T-helper 2 cell treated with Interferon-gamma antibody and Interleukin-4, amounts not matched to agents 5 μg/mL and 100 μg/mL, for 36 hours (primary cell): ENCODE measurements at places on chromosomes 13 and 19.

DNA sequence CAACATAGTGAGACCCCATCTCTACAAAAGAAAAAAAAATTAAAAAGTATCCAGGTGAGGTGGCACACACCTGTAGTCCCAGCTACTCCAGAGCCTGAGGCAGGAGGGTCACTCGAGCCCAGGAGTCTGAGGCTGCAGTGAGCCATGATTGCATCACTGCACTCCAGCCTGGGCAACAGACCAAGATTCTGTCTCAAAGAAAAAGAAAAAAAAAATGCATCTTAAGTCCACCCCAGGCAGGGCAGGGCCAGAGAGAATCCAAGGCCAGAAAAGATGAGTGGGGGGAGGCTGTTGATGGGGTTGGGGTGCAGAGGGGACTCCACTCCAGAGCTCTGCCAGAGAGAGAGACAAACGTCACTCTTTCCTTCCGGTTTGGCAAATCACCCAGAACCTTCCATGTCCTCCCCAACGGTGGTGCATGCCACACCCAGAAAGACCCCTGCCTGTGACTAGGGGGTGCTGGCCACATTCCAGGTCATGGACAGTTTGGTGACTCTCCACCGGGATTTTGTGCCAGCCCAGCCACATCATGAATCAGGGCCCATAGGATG, 431 bp downstream of the FUT3 start:
- DNase-seq, result no peak

GRCh38 chr13:113126265-113127150, 3.9 kb downstream of the F10 start:
- DNase-seq, result no peak

DNA sequence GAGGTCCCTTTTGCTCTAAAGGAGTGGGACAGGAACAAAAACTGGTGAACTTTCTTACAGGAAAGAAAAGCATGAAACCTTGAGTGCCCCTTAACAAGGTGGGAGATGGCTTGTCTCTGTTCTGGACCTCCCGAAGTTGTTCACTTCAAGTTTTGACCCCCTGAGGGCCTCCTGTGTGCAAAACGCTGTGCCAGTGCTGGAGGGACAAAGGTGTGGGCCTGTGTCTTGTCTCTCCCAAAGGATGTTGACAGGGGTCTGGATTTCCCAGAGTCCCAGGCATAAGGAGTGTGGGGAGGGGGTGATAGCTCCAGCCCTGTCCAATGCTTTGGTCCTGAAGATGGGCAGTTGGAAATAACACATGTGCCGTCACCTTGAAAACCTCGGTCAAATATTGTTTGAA, 6.5 kb downstream of the ZNF536 start:
- no peak for DNase-seq

DNA sequence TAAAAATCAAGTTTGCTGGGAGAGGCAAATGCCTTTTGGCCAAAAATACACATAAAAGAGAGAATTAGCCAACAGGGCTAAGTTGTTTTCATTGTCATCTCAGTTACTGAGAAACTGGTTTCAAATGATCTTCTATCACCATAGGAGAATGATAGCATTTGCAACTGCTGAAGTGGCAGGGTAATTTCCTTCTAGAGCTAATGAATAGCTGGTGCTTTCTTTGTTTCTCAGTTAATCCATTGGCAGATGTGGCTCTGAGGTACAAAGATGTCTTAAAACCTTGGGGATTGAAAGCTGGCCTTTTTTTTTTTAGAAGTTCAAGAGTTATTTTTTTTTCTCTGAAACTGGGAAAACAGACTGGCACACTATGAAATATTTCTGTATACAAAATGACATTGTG, 332.7 kb upstream of the KLF12 start:
- DNase-seq, result no peak

GRCh38 chr13:21330126-21330861, 128.8 kb downstream of the ZDHHC20 start:
- DNase-seq, result peak; percentile 18

GRCh38 chr19:46714444-46715106, 2.3 kb downstream of the PRKD2 start:
- DNase-seq, result peak; percentile 37

DNA sequence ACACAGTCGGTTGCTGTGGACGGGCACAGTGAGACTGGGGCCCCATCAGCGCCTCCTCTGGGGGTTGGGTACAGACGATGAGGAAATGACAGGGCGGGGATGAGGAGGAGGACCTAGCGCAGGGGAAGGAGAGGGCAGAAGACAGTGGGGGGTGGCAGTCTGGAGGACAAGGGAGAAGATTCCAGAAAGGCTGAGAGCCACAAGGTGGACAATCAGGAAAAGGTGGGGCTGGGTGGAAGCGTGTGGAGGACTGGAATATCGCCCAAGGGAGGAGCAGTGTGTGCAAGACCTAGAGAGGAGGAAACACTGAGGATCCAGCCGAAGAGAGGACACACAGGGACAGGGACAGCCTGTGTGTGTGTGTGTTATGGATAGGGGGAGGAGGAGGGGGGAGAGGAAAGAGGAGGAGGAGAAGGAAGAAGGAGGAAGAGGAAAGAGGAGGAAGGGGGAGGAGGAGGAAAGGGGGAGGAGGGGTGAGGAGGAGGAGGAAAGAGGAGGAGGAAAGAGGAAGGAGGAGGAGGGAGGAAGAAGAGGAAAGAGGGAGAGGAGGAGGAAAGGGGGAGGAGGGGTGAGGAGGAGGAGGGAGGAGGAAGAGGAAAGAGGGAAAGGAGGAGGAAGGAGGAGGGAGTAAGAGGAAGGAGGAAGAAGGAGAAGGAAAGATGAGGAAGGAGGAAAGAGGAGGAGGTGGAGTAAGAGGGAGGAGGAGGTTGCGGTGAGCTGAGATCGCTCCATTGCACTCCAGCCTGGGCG, 15.8 kb upstream of the GARIN5A start:
- DNase-seq, result no peak

- DNase-seq, result no peak
These were observed 1533.3 kb upstream of the SPRY2 start for GRCh38 chr13:81874253-81874652.

- no peak for DNase-seq
These were observed 1358.5 kb upstream of the PCDH9 start for GRCh38 chr13:68588623-68589022.

- DNase-seq, result no peak
These were observed 21.4 kb downstream of the SIGLECL1 start for GRCh38 chr19:51272183-51272810.

GRCh38 chr13:29459813-29460355, 135.6 kb downstream of the SLC7A1 start:
- DNase-seq, result no peak

DNA sequence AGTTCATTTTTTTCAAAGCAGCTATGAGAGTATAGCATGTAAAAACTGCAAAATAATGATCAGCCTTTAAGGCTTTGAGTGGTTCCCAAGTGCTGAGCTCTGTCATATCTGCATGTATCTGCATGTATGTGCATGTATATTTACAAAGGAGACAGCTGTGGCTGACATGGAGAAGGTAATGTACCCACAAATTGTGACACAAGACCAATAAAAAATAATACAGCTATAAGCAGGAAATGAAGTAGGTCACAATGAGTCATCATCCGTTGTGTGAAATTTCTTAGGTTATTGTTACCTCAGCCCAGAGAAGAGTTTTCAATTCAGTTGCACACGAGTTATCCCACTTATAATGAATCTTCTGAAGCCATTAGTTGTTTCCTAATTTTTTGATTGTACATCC, 60.9 kb upstream of the MED4 start:
- DNase-seq, result peak; percentile 13

- no peak for DNase-seq
These were observed 3.5 kb upstream of the FOSB start for GRCh38 chr19:45464274-45464673.

DNA sequence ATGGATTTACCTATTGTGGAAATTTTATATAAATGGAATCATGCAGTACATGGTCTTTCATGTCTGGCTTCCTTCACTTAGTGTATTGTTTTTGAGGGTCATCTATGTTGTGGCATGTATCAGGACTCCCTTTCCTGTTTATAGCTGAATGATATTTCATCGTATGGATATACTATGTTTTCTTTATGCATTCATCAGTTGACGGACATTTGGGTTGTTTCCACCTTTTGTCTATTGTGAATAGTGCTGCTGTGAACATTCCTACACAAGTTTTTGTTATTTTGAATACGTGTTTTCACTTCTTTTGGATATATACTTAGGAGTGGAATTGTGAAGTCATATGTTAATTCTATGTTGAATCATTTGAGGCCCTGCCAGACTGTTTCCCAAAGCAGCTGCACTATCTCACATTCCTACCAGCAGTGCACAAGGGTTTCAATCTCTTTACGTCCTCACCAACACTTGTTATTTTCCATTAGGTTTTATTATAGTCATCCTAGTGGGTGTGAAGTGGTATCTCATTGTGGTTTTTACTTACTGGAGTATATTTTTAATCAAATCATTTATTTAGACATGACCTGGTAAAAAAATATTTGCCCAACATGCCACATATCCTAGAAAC, 262.7 kb downstream of the DLEU7 start:
- DNase-seq, result no peak

GRCh38 chr13:52785739-52786138, 46.1 kb upstream of the CNMD start:
- DNase-seq, result no peak

DNA sequence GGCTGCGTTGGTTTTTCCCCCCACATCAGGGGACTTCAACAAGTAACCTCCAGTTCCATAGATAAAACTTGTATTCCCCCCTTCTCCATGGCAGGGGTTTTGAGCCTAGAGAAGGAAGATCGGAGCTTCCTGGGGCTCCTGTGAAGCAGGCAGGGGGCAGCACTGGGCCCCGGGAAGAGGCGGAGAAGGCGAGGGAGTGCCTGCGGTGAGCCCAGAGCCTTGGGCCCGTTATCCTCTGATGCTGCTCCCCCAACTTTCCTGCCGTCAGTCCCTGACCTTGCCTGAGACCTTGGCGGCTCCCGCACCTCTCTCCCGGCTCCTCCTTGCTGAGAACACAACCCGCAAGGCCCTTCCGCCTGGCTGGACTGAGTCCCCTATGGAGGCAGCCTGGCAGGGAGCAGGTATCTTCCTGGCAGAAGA, 2.5 kb downstream of the LIPE start:
- DNase-seq, result no peak

- no peak for DNase-seq
These were observed 11.7 kb downstream of the SMG9 start for GRCh38 chr19:43743059-43743458.

GRCh38 chr19:43438291-43439031, 23.8 kb downstream of the TEX101 start:
- no peak for DNase-seq

DNA sequence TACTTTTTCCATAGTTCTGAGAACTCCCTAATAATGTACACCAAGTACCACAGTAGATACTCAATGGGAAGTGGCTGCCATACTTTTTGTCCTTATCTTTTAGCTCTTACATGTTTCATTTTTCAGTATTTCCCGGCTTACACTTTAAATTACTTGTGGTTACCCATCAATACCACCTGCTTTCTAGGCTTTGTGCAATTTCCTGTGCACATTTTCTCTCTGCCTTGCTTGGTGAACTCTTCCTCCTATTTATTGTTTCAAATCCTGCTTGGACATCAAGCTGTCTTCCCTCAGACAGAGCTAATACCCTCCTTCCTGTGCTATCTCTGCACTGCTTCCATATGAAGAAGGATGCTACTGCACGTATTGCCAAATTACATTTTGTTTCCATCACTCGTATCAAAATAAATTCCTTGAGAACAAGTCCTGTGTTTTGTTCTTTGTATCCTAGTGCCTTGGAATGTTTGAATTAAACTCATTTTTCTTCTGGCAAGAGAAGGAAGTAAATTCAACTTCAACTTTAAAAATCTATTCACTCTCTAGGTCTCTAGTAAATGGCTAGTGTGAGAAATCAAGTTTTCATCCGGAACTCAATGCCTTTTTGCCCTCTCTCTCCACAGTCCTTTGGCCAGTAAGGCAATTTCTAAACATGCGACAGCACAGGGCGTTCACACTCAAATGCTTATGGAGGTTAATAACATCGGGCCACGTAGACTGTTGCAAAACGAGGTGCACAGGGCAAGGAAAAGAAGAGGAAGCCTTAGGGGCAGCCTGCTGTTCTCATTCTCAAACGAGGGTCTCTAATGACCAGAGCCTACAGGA, 5.6 kb downstream of the ZAR1L start:
- DNase-seq, result no peak

GRCh38 chr13:25051065-25051464, 44.9 kb upstream of the PABPC3 start:
- DNase-seq, result no peak

- DNase-seq, result no peak
These were observed 12.3 kb downstream of the KDELR1 start for GRCh38 chr19:48379058-48379457.

- DNase-seq, result no peak
These were observed 55.4 kb downstream of the LRRC63 start for GRCh38 chr13:46267166-46267565.

DNA sequence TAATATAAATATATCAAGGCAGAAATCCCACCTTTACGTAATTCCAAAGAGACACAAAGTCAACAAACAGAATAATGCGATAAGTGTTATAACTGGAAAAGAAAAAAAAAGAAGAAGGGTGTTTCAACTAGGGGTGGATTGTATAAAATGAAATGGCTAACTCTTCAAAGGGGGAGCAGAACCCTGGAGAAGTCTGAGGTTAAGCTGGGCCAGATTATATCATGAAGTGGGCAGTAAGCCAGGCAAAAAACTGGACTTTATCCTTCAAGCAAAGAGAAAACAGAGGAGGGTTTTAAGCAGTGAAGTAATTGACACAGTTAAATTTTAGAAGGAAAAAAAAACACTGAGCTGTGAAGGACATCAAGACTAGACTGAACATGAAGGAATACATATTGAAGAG, 41.9 kb downstream of the TBC1D4 start:
- no peak for DNase-seq

DNA sequence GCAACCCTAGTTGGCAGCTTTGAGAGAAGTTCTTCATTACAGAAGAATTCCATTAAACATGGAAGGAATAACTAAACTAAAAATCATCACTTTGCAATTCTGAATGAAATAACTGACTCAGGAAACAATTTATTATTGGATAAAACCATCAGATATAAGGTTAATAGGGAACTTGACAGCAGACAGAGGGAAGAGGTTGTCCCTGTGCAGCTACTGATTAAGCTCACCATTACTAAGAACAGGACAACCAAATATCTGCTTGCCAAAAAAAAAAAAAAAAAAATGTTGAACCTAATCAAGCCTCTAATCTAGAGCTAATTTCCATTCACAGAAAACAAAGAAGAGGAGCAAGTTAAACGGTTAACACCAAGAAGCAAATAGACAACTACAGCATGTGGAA, 12.8 kb downstream of the N4BP2L2 start:
- no peak for DNase-seq

- no peak for DNase-seq
These were observed 39.4 kb downstream of the RFX2 start for GRCh38 chr19:6070720-6071485.

DNA sequence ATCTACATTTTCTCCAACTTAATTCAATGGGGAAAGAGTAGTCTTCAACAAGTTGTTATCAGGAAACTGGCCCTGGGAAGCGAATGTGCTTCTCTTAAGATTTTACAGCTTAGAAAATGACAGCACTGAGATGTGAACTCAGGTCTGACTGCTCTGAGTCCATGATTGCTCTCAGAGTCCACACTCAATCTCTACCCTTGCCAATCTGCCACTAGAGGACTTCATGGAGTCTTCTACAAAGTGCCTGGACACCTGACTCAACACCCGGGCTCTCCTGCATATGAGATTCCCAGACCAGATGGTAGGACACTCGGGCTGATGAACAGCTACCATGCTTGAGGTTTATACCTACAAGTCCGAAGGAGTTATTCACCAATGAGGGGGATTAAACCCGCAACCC, 74.8 kb downstream of the ABCC4 start:
- DNase-seq, result no peak

- no peak for DNase-seq
These were observed 3.9 kb upstream of the GSK3A start for GRCh38 chr19:42246143-42246921.

- no peak for DNase-seq
These were observed 3.3 kb upstream of the CLPP start for GRCh38 chr19:6358003-6358402.
